CD4-positive, alpha-beta memory T cell (primary cell): ENCODE measurements at places on chromosomes 1 and 21. TPM values are rescaled to one million over a fixed set of nuclear protein-coding genes. Genes with fewer than 3 reads are reported as not detected.

DNA sequence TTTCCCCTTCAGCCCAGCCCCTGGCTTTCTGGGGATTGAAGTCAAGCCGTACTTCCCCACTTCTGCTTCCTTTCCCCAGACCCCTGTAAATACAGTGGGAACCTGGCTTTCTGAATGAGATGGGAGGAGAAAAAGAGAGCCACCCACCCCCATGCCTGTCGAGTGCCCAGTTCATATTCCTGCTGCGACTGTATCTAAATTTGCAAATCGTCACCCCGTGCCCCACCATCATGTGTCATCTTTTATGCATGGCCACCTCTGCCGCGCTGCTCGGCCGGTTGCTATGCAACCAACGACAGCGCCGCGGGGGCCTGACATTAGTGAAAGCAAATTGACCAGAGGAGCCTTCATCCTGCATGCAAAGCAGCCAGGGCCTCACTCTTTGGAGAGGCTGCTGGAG, 143.0 kb downstream of the ELAVL4 start:
- DNase-seq = no peak
- no peak overlapping the region for H3K4me3 ChIP-seq
- no peaks in the 10 kb centered on the region for H3K27me3 ChIP-seq
- no peaks in the 10 kb centered on the region for H3K4me1 ChIP-seq
- no peaks in the 10 kb centered on the region for H3K36me3 ChIP-seq
- no peak overlapping the region for H3K27ac ChIP-seq

DNA sequence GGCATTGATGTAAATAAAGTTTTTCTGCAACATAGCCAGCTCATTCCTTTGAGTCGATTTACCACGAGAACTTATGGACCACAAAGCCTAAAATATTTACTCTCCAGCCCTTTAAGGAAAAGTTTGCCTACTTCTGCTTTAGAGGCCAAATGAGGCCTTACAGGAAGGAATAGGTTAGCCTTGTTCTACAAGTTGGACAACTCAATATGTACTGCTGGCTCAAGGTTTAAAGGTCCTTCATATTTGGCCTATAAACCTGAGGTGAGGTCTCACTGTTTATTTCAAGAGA, 144.5 kb upstream of the DNAH14 start:
- peaks cover 6% of the 10 kb centered on the region for H3K4me1 ChIP-seq
- no peak for DNase-seq
- H3K27ac ChIP-seq = no peak overlapping the region
- H3K4me3 ChIP-seq = no peak overlapping the region

Gene SIPA1L2
- 0.20 TPM for polyA plus RNA-seq

DNA sequence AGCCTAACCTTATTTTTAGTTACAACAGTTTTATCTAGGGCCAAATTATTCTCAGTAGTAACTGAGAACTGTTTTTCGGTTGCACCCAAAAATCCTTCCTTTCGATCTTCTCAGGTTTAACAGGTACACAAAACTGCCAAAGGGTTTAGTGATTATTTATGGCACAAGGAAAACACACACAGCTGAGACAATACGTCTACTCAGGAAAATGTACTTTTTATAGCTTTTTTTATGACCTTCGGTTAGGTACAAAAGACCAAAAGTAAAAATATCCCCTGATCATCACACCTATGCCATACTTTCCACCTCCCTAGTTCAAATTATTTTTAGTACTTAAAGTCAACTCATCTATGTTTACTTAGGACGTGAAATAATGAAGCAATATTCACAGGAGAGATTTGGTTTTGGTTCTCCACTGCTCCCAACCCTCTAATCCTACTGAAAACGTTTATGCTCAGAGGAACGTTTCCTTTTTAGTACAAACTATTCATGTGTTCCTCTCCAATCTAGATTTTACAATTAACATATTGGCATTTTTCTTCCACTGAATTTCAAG, 48.7 kb downstream of the TTLL7 start:
- DNase-seq = no peak
- no peaks in the 10 kb centered on the region for H3K27me3 ChIP-seq
- no peak overlapping the region for H3K4me3 ChIP-seq
- no peaks in the 10 kb centered on the region for H3K4me1 ChIP-seq
- no peak overlapping the region for H3K27ac ChIP-seq
- H3K36me3 ChIP-seq = no peaks in the 10 kb centered on the region

Gene NBPF10
- not detected for polyA plus RNA-seq

DNA sequence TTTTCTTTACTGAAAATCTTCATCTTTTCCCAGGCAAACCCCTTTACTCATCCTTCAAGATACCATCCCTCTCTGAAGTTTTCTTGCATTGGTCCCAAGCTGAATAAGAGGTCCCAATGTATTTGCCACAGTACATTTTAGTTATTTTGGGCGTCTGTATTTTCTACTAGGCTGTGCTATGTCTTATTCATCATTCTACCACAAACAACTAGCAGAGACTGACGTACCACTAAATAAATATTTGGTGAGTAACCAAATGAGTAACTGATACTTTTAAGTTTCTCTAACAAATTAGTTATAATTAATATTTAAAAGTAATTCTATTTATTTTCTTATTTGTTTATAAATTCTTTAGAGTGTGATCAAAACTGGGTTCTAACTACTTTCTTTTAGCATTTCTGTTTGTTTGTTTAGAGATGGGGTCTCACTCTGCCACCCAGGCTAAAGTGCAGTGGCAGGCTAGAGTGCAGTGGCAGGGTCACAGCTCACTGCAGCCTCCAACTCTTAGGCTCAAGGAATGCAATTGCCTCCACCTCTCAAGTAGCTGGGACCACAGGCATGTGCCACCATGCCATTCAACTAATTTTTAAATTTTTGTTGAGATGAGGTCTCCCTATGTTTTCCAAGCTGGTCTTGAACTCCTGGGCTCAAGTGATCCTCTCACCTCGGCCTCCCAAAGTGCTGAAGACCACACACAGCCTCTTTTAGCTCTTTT, 33.1 kb downstream of the NDC1 start:
- peaks cover 5% of the 10 kb centered on the region for H3K36me3 ChIP-seq
- H3K27me3 ChIP-seq = no peaks in the 10 kb centered on the region
- H3K27ac ChIP-seq = no peak overlapping the region
- no peak for DNase-seq
- no peak overlapping the region for H3K4me3 ChIP-seq
- H3K4me1 ChIP-seq = no peaks in the 10 kb centered on the region

- H3K4me3 ChIP-seq = peak overlapping the region; percentile 62
- H3K36me3 ChIP-seq = no peaks in the 10 kb centered on the region
- DNase-seq = peak; percentile 51
- H3K27ac ChIP-seq = peak overlapping the region; percentile 77
- H3K27me3 ChIP-seq = no peaks in the 10 kb centered on the region
Observed at GRCh38 chr1:160437432-160438316, 37.3 kb downstream of the VANGL2 start.

Gene KCNE2
- polyA plus RNA-seq = 0.63 TPM

DNA sequence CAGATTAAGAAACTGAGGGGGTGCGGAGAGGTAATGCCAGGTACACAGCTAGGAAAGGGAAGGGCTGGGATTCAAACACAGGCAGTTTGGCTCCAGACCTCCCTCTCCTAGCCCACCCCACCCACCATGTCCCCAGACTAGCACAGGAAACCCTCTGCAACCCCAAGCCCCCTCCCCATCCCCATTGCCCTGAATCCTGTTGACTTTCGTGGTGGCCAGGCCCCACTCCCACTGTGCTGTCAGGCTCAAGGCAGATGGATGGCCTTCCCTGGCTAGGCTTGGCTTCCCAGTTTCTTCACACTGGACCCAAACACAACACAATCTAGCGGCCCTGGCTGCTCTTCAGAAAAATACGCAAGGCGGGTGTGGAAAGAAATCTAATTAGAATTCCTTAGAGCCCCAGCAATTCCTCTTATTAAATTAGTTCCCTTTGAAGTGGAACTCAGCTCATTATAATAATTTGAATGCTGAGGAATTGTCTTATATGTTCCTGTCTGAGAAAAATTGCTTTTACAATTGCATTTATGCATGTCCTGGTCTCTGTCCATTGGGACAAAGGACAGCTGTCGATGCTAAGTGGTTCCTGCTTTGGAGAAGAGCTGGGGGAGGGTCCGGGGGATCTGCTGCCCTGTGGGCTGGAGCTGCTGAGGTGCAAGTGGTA, 97.4 kb downstream of the SYF2 start:
- DNase-seq = no peak
- no peaks in the 10 kb centered on the region for H3K4me1 ChIP-seq
- no peak overlapping the region for H3K4me3 ChIP-seq
- H3K36me3 ChIP-seq = no peaks in the 10 kb centered on the region
- peaks cover 7% of the 10 kb centered on the region for H3K27me3 ChIP-seq
- H3K27ac ChIP-seq = no peak overlapping the region

Gene PROK1
- polyA plus RNA-seq = not detected

GRCh38 chr1:79105500-79105899, 99.0 kb upstream of the ADGRL4 start:
- H3K36me3 ChIP-seq = no peaks in the 10 kb centered on the region
- H3K27me3 ChIP-seq = no peaks in the 10 kb centered on the region
- no peak for DNase-seq
- no peaks in the 10 kb centered on the region for H3K4me1 ChIP-seq
- H3K27ac ChIP-seq = no peak overlapping the region
- no peak overlapping the region for H3K4me3 ChIP-seq

Gene HMCN1
- polyA plus RNA-seq = not detected

- H3K36me3 ChIP-seq = no peaks in the 10 kb centered on the region
- DNase-seq = no peak
- H3K4me1 ChIP-seq = no peaks in the 10 kb centered on the region
- no peak overlapping the region for H3K27ac ChIP-seq
- no peak overlapping the region for H3K4me3 ChIP-seq
Observed at GRCh38 chr1:58459911-58460310, 86.6 kb downstream of the OMA1 start.
